ENCODE measurements at places on chromosomes 1 and 21.

GRCh38 chr1:214427871-214428277 is 123.5 kb downstream of the PTPN14 start:
- DNase-seq: peak; percentile 7

DNA sequence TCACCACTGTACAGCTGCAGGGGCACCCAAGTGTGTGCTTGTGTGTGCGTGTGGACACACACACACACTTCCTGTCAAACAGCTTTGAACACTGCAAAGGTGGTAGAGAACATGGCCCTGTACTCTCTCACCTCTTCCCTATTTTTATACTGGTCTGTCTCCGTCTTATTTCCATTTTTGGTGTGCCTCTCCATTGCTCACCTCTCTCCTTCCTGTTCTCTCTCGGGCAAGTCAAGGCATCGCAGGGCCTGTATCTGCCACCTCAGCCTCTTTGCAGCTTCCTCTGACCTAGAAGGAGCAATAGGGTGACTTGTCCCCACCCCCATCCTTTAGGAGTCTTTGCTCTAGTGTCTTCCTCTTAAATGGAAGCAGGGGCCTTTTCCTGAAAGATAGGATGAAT is 2.2 kb downstream of the SMCP start:
- DNase-seq: no peak

DNA sequence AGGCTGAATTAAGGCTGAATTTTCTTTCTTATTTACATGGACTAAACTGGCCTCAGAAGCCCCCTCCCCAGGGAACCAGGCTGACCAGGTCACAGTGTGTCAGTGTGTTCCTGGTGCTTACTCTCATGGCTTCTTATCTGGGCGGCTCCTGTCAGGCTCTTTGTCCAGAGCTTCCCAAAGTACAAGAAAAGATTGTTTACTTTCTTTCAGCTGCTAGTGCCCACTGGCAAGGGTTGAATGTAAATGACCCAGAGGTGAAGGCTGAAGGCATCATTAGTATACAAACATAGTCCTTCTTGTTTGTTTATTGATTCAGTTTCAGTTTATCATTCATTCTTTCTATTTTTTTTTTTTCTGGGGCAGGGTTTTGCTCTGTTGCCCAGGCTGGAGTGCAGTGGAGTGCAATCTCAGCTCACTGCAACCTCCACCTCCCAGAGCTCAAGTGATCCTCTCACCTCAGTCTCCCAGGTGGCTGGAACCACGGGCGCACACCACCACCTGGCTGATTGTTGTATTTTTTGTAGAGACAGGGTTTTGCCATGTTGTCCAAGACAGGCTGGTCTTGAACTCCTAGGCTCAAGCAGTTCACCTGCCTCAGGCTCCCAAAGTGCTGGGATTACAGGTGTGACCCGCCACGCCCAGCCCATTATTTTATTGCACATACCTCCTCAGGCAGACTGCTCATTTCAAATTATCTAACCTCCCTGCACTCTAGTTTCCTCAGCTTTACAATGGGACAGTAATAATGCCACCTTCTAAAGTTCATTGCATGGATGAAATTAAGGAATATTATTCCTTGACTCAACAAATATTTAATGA is 9.8 kb upstream of the KDM4A start:
- no peak for DNase-seq

- no peak for DNase-seq
Observed at GRCh38 chr1:179052776-179053175, 27.1 kb downstream of the FAM20B start.

DNA sequence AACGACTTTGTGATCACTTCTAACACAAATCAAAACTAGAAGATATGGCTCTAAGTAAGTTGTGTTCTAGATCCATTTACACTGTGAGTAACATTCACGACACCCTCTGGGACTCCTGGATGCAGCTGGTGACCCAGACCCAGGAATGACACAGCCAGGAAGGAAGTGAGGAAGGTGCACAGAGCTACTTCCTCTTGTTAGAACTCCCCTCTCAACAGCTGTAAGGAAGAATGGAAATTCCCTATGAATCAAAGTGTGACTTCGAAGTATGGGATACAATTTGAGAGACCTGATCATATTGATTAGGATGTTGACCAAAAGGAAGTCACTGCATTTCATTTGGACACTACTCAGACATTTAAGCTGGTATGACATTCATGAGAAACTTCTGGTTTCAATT is 185.3 kb downstream of the NRIP1 start:
- no peak for DNase-seq

- DNase-seq: no peak
Observed at GRCh38 chr21:37513383-37513782, 146.8 kb downstream of the DYRK1A start.

DNA sequence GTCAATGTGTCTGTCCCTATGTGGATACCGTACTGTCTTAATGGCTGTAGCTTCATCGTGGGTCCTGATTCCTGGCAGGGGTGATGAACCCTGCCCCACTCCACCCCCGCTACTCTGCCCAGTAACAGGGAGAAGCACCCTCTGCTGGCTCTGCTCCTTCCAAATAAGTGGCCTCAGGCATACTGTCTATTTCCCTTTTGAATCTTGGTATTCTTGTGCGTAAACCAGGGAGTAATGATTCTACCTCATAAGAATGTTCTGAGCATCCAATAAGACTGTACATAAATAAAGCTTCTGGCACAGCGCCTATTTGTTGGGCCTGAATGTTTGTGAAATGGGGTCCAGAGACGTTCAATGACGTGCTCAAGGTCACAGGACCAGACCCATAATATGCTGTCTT is 35.2 kb upstream of the CTPS1 start:
- DNase-seq: no peak

GRCh38 chr1:211490038-211490678 is 1.8 kb downstream of the RD3 start:
- DNase-seq: no peak

DNA sequence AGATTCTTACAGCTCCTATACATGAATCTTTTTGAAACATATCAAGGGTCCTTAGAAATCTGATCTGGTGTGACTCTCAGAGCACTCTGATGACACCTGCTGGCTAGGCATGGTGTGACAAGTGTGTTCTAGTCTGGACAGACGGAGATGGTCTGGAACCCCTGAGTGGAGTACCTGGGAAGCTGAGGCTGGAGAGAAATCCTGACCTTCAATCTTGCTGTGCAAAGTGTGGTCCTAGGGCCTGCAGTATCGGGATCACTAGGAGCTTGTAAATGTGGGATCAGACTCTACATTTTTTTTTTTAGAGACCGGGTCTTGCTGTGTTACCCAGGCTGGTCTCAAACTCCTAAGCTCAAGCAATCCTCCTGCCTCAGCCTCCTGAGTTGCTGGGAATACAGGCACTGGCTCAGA is 78.6 kb upstream of the SOD1 start:
- DNase-seq: peak; percentile 76

- no peak for DNase-seq
Observed at GRCh38 chr1:212481438-212481767, 48.7 kb downstream of the NENF start.
